ENCODE measurements at places on chromosomes 11 and 22. TPM values are rescaled to one million over a fixed set of nuclear protein-coding genes. Genes with fewer than 3 reads are reported as not detected.
A peak's percentile ranks its signal among the peaks of the same experiment; 100 is the strongest.

Gene PANX2
- total RNA-seq = 5.4 TPM

Gene GRAMD1B
- 21.2 TPM for total RNA-seq

Gene CCDC15
- 3.1 TPM for total RNA-seq

Gene CHADL
- 0.84 TPM for total RNA-seq

Gene C11orf65
- total RNA-seq = 0.22 TPM

Gene ASCL2
- total RNA-seq = 0.56 TPM

Gene NAV2
- 73.6 TPM for total RNA-seq

Gene CHRM1
- total RNA-seq = not detected

Gene BACE1
- 7.7 TPM for total RNA-seq

GRCh38 chr11:7319501-7319900 lies 67.8 kb downstream of the SYT9 start:
- no peaks in the 10 kb centered on the region for H3K27me3 ChIP-seq
- no peaks in the 10 kb centered on the region for H3K4me1 ChIP-seq

DNA sequence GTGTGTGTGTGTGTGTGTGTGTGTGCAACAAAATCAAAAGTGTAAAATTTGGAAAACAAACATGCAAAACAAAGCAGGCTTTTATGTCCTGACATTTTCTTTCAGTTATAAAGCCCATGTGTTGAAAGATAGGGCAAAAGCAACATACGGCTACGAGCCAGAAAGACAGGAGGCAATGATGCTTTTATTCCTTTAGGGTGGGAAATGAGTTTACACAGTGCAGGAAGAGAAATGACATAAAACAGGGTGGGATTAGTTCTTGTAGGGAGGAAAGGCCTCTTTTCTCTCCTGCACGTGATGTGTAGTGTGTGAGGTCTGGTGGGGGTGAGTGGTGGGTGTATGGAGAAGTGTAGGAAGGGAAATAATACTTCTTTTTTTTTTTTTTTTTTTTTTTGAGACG lies 29.4 kb downstream of the IL18 start:
- H3K27ac ChIP-seq = no peak overlapping the region

- no peak overlapping the region for H3K27ac ChIP-seq
- H3K36me3 ChIP-seq = no peaks in the 10 kb centered on the region
- no peak overlapping the region for H3K4me3 ChIP-seq
Measured at GRCh38 chr22:40898850-40899357, 37.0 kb upstream of the DNAJB7 start.

DNA sequence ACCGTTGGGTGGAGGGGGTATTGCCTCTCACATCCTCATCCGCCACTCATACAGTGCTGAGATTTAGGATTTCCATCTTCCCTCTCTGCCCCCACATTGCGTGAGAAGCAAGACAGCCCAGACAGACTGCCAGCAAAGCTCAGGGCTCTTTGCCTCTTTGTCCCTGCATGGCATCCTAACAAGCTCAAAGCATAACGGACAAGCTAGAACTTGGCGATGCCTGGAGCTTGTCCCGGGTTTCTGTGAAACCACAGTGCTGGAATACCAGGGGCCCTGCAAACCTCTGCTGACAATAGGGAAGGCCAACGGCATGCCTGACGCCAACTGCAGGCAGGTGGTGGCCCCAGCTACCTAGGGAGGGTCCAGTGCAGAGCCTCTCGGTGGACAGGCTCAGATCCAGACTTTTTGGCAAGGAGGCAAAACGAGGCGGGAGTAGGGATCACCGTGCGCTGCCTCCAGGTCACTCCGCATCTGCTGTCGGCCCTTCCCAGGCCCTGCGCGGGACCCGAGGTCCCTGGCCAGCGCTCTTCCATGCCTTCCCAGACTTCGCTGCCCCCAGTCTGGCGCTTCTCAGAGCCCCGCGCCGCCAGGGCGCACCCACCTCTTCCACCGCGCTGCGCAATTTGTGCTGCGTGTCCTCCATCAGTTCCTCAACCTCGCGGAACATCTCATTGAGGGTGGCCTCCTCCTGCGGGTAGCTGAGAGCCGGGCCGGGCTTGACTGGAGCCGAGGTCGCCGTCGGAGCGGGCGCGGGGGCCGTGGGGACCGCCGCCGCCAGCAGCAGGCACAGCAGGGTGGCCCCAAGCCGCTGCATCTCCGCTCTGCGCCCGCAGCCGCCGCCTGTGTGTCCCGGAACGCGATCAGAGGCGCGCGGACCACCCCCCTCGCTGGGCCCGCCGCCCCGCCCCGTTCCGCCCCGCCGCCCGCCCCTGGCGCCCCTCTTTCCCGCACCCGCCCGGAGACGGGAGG lies at the start of gene DKK3:
Gene DKK3, minus strand, starts transcription at position 858 of the 969 bp plus-strand sequence. Its CDS starts 44 bp downstream, at position 814.
- no peak within 1 kb of the TSS for H3K27ac ChIP-seq
- peaks cover 6% of the 10 kb centered on the region for H3K27me3 ChIP-seq
- no peaks in the 10 kb centered on the region for H3K36me3 ChIP-seq
- DNase-seq = peak; percentile 66
- H3K4me3 ChIP-seq = peak within 1 kb of the TSS; percentile 80

- H3K36me3 ChIP-seq = no peaks in the 10 kb centered on the region
- H3K27me3 ChIP-seq = no peaks in the 10 kb centered on the region
- no peak overlapping the region for H3K27ac ChIP-seq
- H3K4me1 ChIP-seq = no peaks in the 10 kb centered on the region
- H3K4me3 ChIP-seq = no peak overlapping the region
Measured at GRCh38 chr22:36206255-36206654, 4.6 kb upstream of the APOL4 start.

DNA sequence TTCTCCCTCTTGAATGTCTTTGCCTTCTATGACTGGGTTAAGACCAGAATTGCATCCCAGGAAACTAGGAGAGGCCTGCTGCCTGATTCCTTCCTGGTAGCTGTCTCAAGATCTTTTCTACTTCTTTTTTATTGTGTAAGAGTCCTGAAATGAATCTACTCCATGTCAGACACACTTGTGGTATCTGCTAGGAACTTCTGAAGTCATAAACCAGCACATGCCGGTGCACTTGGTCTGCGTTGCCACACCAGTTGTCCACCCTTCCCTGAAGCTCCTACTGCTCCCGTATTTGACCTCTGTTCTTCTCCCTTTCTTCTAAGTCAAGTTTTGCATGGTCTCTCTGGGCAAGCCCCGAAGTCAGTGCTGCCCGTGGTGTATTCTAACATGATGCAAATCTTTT lies 644.2 kb downstream of the ETS1 start:
- H3K4me1 ChIP-seq = no peaks in the 10 kb centered on the region
- DNase-seq = no peak
- H3K4me3 ChIP-seq = no peak overlapping the region

GRCh38 chr22:27986937-27987336 lies 67.9 kb upstream of the PITPNB start:
- no peak overlapping the region for H3K4me3 ChIP-seq
- no peaks in the 10 kb centered on the region for H3K27me3 ChIP-seq
- DNase-seq = no peak
- no peak overlapping the region for H3K27ac ChIP-seq
- peaks cover 6% of the 10 kb centered on the region for H3K4me1 ChIP-seq

- DNase-seq = no peak
- H3K27me3 ChIP-seq = no peaks in the 10 kb centered on the region
- no peak overlapping the region for H3K4me3 ChIP-seq
- peaks cover 3% of the 10 kb centered on the region for H3K36me3 ChIP-seq
Measured at GRCh38 chr11:33753304-33753967, 17.2 kb upstream of the CD59 start.

DNA sequence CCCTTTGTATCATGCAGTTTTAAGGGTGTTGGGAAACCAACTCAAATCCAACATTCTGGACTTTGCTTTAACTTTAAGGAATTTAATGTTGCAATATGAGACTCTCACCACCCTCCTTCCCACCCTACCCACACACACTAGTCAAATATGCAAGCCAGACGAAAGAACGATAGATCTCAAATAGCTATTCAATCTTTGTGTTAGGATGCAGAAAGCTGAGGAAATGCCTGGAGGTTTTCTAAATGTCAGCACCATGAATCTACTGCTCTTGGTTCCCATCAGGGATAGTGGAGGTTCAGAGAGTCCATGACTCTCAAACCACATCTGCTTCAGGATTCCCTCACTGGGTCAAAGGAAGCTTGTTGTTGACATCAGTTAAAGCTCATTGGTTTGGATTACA lies 33.7 kb downstream of the EXPH5 start:
- no peak for DNase-seq
- no peaks in the 10 kb centered on the region for H3K36me3 ChIP-seq
- no peak overlapping the region for H3K4me3 ChIP-seq
- H3K27me3 ChIP-seq = no peaks in the 10 kb centered on the region

DNA sequence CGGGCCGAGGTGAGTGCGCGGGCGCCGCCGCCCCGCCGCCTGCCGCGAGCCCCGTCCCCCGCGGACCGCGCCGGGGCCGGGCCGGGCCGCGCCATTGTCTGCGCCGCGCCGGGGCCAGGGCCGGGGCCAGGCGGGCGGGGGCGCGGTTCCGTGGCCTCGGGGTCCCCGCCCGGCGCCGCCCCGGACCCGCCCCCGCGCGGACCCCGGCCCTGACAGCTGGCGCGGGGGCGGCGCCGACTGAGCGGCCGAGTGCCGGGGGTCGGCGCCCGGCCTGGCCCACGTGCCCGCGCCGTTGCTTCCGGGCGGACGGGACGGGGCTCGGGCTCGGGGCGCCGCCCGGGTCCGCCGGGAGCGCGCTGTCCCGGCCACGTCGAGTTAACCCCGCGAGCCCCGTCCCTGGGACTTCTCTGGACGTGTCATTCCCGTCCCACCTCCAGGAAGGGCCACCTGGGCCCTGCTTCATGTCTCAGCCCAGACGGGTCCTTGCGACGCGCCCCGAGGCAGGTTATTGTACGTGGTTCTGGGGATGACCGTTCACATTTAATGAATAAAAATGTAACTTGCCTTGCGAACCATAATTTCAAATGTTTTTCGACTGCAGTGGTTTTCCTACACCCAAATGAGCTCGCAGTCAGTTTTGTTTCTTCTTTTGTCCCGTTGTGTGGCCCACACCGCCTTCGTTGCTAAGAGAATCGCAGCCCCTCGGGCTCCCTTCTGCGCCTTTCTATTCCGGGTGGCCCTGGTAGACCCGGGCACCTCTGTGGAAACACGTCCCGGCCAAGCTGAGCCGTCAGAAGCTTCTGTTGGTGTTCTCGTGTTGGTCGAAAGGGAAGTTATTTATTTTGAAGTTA lies 562 bp downstream of the ZBED4 start:
- H3K27ac ChIP-seq = no peak overlapping the region
- peak overlapping the region; percentile 63 for H3K4me3 ChIP-seq
- DNase-seq = peak; percentile 54
- H3K36me3 ChIP-seq = no peaks in the 10 kb centered on the region

DNA sequence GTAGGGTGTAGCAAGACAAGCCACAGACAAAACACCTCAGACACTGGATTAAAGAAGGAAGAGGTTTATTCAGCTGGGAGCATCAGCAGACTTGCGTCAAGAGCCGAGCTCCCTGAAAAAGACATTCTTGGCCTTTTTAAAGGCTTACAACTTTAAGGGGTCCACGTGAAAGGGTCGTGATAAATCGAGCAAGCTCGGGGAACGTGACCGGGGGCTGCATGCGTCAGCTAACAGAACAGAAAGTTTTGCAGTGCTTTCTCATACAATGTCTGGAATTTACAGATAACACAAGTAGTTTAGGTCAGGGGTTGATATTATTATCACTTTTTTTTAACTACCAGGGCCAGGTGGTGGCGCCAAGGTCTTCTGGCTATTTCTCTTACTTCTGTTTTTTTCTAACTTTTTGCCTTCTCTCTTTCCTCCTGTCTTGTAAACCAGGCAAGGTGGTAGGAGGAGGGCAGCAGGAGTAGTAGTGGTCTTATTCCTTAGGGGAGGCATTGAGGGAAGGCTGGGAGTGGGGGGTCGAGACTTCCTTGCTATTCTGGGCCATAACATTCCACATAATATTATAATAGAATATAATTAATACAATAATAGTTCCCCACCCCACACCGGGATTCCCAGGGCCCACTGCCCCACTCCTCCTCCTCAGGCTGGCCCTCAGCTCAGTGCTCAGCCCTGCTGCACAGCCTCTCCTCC lies 587 bp upstream of the ALDH3B1 start:
- DNase-seq = no peak
- no peak overlapping the region for H3K4me3 ChIP-seq
- H3K36me3 ChIP-seq = no peaks in the 10 kb centered on the region
- H3K27ac ChIP-seq = no peak overlapping the region

- no peaks in the 10 kb centered on the region for H3K4me1 ChIP-seq
- H3K36me3 ChIP-seq = 0 out of 2 replicates have a peak, but pooled peaks cover 3% of the 10 kb centered on the region
- no peak overlapping the region for H3K27ac ChIP-seq
- peak; percentile 97 for DNase-seq
- H3K27me3 ChIP-seq = no peaks in the 10 kb centered on the region
Measured at GRCh38 chr22:45577746-45578523, 75.3 kb downstream of the FBLN1 start.

DNA sequence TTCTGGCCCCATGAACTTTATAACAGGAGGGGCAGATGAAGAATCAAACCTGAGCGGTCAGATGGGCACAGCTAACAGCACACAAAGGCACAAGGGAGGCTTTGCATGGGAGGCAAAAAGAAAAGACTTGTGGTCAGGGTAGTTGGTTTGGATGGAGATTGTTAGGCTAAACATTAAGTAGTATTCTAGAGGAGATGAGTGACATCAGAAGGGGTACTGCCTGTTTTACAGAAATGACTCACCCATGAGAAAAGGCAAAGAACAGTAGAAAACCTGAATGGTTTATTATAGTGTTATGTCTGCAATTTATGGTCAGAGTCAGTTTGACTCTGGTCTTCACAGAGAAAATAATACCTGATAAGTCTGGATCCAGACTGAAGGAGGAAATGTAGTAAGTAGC lies 129.8 kb upstream of the KIRREL3 start:
- no peak overlapping the region for H3K27ac ChIP-seq
- DNase-seq = no peak
- H3K4me3 ChIP-seq = no peak overlapping the region
- no peaks in the 10 kb centered on the region for H3K4me1 ChIP-seq
- H3K27me3 ChIP-seq = no peaks in the 10 kb centered on the region

- H3K4me1 ChIP-seq = no peaks in the 10 kb centered on the region
- H3K27me3 ChIP-seq = no peaks in the 10 kb centered on the region
- DNase-seq = no peak
- no peak overlapping the region for H3K27ac ChIP-seq
Measured at GRCh38 chr11:3866206-3866605, 10.7 kb downstream of the STIM1 start.

DNA sequence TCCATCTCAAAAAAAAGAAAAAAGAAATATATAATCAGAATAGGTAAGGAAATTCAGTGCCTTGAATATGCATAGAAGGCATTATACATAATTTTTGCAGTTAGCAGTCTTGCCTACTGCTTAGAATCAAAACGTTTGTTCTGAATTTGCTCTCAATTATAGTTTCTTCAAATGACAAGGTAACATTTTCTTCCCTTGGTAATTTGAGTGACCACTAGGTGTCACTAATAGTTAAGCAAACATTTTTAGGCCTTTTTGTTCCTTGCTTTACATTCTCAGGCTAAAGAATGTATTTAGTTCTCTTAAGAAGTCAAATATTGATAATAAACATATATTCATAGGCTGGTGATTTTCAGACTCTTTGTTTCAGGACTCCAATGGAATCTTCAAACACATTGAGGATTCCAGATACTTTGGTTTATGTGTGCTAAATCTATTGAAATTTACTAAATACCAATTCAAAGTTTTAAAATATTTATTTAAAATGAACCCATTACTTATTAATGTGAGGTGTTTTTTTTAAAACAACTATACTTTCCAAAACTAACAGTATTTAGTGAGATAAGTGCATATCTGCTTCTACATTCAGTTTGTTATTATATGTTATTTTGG lies 55.0 kb upstream of the DEPDC7 start:
- peaks cover 78% of the 10 kb centered on the region for H3K36me3 ChIP-seq
- H3K27ac ChIP-seq = no peak overlapping the region
- no peaks in the 10 kb centered on the region for H3K4me1 ChIP-seq

Measured in H1 (cell line).